Bronchus fibroblast of lung (primary cell): ENCODE measurements at places on chromosomes 6 and 20. TPM values are rescaled to one million over a fixed set of nuclear protein-coding genes. Genes with fewer than 3 reads are reported as not detected.

Gene NOTCH4
- total RNA-seq = 2.0 and 2.5 TPM in 2 replicates

Gene OR12D3
- not detected in 2 replicates for total RNA-seq

Gene ISM1
- total RNA-seq = under 0.01 and 0.15 TPM in 2 replicates

Gene OLIG3
- total RNA-seq = not detected in 2 replicates

Gene ME1
- 18.0 and 19.0 TPM in 2 replicates for total RNA-seq

Gene TSPO2
- not detected in 2 replicates for total RNA-seq

Gene KCNQ5
- total RNA-seq = 0.30 and 0.50 TPM in 2 replicates

Gene DDR1
- 12.3 and 13.1 TPM in 2 replicates for total RNA-seq

Gene C20orf202
- total RNA-seq = not detected in 2 replicates

Gene IRF4
- not detected in 2 replicates for total RNA-seq

Gene SEL1L2
- not detected in 2 replicates for total RNA-seq

Gene GSTA2
- total RNA-seq = not detected in 2 replicates

Gene PACRG
- not detected in 2 replicates for total RNA-seq
